ENCODE measurements at places on chromosomes 1 and 21. TPM values are rescaled to one million over a fixed set of nuclear protein-coding genes. Genes with fewer than 3 reads are reported as not detected.

GRCh38 chr1:182484531-182485257, 34.7 kb downstream of the RGSL1 start:
- no peak overlapping the region for H3K4me3 ChIP-seq
- no peaks in the 10 kb centered on the region for H3K27me3 ChIP-seq
- no peaks in the 10 kb centered on the region for H3K4me1 ChIP-seq
- DNase-seq, result no peak
- no peaks in the 10 kb centered on the region for H3K36me3 ChIP-seq
- H3K27ac ChIP-seq, result no peak overlapping the region

- 0 out of 2 replicates have a peak, but pooled peaks cover under 1% of the 10 kb centered on the region for H3K36me3 ChIP-seq
- no peak overlapping the region for H3K27ac ChIP-seq
- no peak for DNase-seq
- H3K4me3 ChIP-seq, result no peak overlapping the region
- H3K27me3 ChIP-seq, result no peaks in the 10 kb centered on the region
- no peaks in the 10 kb centered on the region for H3K4me1 ChIP-seq
These were observed 106.7 kb downstream of the SCMH1 start for GRCh38 chr1:41135196-41135947.

- DNase-seq, result no peak
- H3K4me3 ChIP-seq, result no peak overlapping the region
- H3K27ac ChIP-seq, result no peak overlapping the region
- H3K27me3 ChIP-seq, result no peaks in the 10 kb centered on the region
- H3K4me1 ChIP-seq, result no peaks in the 10 kb centered on the region
These were observed 21.0 kb downstream of the C1orf174 start for GRCh38 chr1:3879099-3879498.

Gene HCRTR1
- total RNA-seq, result not detected

Gene PNRC2
- 58.4 TPM for total RNA-seq

Data from PC-9 (cell line).